ENCODE measurements at places on chromosomes 4 and X. TPM values are rescaled to one million over a fixed set of nuclear protein-coding genes. Genes with fewer than 3 reads are reported as not detected.

The ZC4H2 gene
- 31.3 TPM for polyA plus RNA-seq

The BTK gene
- 6.0 TPM for polyA plus RNA-seq

The FGF5 gene
- 0.04 TPM for polyA plus RNA-seq

The NPFFR2 gene
- polyA plus RNA-seq: 0.09 TPM

The STPG2 gene
- 0.14 TPM for polyA plus RNA-seq

The USP17L12 gene
- not detected for polyA plus RNA-seq

The VSIG4 gene
- 13.5 TPM for polyA plus RNA-seq

The TGIF2LX gene
- polyA plus RNA-seq: not detected

The PAK3 gene
- polyA plus RNA-seq: 1.6 TPM

The ADRA2C gene
- 1.4 TPM for polyA plus RNA-seq

The GLRB gene
- 7.4 TPM for polyA plus RNA-seq

The HERC3 gene
- 13.9 TPM for polyA plus RNA-seq

The FAM47B gene
- polyA plus RNA-seq: not detected

The SPANXC gene
- polyA plus RNA-seq: not detected

The UPF3B gene
- polyA plus RNA-seq: 32.0 TPM

The XG gene
- 0.38 TPM for polyA plus RNA-seq

The GASK1B gene
- 25.6 TPM for polyA plus RNA-seq

The GAB1 gene
- polyA plus RNA-seq: 89.1 TPM

The SLC16A2 gene
- polyA plus RNA-seq: 21.8 TPM

The NDNF gene
- polyA plus RNA-seq: 195 TPM

The AMOT gene
- polyA plus RNA-seq: 21.5 TPM

The USP27X gene
- polyA plus RNA-seq: 7.8 TPM

The HTN1 gene
- 0.03 TPM for polyA plus RNA-seq

The MBNL3 gene
- 20.3 TPM for polyA plus RNA-seq

The SNCA gene
- 59.6 TPM for polyA plus RNA-seq

The FHIP1A gene
- polyA plus RNA-seq: 2.9 TPM

The SPARCL1 gene
- polyA plus RNA-seq: 489 TPM

The CLGN gene
- 4.2 TPM for polyA plus RNA-seq

The ARSJ gene
- 6.3 TPM for polyA plus RNA-seq

The TBX22 gene
- 0.12 TPM for polyA plus RNA-seq

The CT55 gene
- polyA plus RNA-seq: 0.33 TPM

The ZNF827 gene
- polyA plus RNA-seq: 29.9 TPM

The KDR gene
- 114 TPM for polyA plus RNA-seq

The AVPR2 gene
- 0.58 TPM for polyA plus RNA-seq

The MFAP3L gene
- polyA plus RNA-seq: 2.3 TPM

The EDA gene
- 3.7 TPM for polyA plus RNA-seq

The TKTL2 gene
- not detected for polyA plus RNA-seq

The GABRE gene
- polyA plus RNA-seq: 18.8 TPM

The ERAS gene
- polyA plus RNA-seq: 0.14 TPM

The RASSF6 gene
- polyA plus RNA-seq: 2.7 TPM

The TMSB15A gene
- 72.4 TPM for polyA plus RNA-seq

The GAGE12H gene
- polyA plus RNA-seq: not detected

The BEX4 gene
- 91.0 TPM for polyA plus RNA-seq

The FGF2 gene
- polyA plus RNA-seq: 6.0 TPM

The LIN54 gene
- polyA plus RNA-seq: 11.1 TPM

The GPR82 gene
- 0.14 TPM for polyA plus RNA-seq

The SHISA3 gene
- 49.3 TPM for polyA plus RNA-seq
